Right kidney (tissue), 9 donors: ENCODE measurements at places on chromosomes 2 and 18.

GRCh38 chr2:39497082-39497801 lies 60.2 kb upstream of the MAP4K3 start:
- DNase-seq, result no peak

DNA sequence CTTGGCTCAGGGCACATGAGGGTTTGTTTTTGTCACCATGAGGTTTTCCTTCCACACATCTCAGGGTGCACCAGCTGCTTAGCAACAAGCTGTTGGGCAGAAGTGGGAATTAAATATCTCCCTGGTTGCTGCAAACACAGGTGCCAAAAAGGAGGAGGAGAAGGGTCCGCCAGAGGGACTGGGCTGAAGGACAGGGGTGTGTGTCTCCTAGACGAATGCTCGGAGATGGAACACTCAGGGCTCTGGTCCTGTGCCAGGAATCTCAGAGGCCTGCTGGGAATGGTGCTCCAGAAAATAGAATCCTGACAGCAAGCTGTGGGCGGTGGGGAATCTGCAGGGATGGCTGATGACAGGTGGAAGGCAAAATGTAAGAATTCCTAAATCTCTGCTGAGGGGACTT lies 94.5 kb downstream of the VSNL1 start:
- DNase-seq, result no peak

DNA sequence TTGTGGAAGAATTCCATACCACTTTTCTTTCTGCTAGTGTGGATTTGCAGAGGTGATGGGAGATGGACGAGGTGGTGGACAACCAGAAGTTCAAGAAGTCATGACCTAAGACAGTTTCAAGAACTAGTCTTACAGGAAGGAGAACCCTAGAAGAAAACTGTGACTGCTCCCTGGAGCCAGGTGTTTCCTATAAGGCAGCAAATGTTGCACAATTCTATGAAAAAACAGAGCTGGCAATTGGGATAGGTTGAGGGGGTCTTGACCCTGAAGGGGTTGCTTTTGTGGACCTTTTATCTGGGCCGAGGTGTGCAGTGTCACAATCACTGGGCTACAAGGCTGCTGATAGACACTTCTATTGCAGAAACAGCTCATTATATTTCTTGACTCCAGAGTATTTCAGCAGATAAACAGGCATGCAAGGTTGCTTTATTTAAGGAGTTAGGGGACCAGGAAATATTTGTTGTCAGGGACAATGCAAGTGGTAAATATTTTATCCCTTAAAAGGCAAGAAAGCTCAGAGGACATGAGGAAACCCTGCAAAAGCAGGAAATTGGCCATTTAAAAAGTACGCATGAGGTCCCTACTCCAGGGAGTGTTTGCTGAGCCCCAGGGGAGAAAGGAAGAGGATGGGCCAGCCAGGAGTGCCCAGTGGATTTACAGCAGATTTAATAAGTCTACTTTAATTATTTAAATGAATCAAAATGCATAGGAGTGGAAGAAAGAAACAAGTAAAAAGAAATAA lies 22.9 kb downstream of the APCDD1 start:
- no peak for DNase-seq

DNA sequence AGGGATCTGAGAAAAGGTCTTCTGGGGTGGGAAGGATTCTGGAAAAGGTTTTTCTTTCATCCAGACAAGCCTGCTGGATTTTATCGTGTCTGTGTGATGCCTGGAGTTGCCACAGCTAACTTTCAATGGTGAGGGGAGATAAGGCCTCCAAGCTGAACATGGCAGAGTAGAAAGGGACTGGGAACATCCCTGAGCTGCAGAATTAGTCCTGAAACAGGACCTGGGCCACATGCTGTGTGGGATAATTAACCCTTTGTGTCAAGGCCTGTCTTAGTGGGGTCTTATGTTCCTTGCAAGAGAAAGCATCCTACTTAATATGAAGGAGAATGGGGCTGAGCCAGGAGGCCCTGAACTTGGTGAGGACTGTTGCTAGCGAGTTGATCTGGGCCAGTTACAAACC lies 66.4 kb downstream of the VSNL1 start:
- DNase-seq, result no peak

- DNase-seq, result no peak
These were observed 74.2 kb upstream of the CELF4 start for GRCh38 chr18:37639846-37640245.

DNA sequence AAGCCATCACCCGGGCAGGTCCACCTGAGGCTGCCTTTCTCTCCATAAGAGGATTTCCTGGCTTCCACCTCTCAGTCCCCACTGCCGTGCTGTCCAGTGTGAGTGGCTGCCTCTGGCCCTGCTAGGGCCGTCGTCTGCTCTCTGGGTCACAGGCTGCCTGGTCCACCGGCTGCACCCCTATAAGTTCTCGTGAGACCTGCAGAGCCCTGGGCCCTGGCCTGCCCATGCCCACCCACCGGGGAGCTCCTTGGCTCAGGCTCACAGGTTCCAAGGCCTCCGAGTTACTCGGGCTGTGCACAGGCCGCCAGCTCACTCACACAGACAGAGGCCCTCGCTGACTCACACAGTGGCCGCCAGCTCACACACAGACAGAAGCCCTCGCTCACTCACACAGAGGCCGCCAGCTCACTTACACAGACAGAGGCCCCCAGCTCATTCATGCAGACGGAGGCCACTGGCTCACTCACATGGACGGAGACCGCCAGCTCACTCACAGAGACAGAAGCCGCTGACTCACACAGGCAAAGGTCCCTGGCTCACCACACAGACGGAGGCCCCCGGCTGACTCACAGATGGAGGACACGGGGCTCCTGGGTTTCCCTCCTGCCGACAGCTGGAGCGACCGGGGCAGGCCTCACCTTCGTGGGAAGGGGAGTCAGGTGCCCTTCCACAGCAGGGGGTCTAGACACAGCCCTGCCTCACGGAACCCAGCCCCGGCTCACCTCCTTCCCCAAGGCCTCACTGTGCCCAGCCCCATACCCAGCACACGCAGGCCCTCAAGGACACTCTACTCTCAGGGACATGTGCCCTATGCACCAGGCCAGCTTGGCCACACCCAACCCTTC lies 334.1 kb upstream of the MYT1L start:
- DNase-seq, result no peak

DNA sequence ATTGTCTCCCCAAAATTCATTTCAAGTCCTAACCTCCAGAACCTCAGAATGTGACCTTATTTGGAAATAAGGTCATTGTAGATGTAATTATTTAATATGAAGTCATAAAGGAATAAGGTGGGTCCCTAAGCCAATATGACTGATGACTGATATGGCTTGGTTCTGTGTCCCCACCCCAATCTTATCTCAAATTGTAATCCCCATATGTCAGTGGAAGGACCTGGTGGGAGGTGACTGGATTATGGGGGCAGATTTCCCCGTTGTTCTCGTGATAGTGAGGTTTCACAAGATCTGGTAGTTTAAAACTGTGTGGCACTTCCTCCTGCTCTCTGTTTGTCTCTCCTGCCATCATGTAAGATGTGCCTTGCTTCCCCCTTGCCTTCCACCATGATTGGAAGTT lies 43.0 kb upstream of the BCL11A start:
- no peak for DNase-seq

DNA sequence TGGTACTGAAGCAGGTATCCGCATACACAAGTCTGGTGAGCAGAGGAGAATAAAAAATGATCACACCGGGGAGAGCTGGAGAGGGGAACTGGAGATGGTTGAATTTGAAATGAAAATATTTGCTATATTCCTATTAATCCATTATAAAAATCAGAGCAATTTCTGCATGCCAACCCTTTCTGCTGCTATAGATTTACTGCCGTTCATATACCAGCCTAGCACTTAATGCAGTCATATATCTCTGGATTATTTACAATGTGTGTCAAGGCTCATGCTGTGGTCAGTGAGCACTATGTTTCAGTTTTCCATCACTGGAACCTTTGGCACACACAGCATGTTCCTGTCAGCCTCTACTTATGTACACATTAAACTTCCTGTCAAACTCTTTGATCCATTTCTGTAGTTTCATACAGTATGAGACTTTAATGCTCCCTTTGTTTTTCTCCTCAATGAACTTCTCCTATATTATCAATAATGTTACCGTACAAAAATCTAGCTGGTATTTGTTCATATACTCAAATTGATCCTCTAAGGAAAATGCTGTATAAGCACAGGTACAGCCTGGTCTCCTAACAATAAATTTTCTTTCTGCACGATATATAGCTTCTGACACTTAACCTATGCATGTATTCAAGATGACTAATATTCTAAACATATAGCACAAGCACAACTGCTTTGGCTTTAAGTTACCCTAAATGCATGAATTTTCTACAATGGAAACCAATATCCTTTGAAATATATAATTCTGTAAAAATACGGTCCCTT lies 36.7 kb downstream of the FANCL start:
- DNase-seq, result no peak

- DNase-seq, result peak; percentile 81
These were observed at the start of gene B4GALT6 for GRCh38 chr18:31684279-31685096. Gene B4GALT6 (minus strand): TSS chr18:31684581. CDS start chr18:31684426, 155 bp downstream.

DNA sequence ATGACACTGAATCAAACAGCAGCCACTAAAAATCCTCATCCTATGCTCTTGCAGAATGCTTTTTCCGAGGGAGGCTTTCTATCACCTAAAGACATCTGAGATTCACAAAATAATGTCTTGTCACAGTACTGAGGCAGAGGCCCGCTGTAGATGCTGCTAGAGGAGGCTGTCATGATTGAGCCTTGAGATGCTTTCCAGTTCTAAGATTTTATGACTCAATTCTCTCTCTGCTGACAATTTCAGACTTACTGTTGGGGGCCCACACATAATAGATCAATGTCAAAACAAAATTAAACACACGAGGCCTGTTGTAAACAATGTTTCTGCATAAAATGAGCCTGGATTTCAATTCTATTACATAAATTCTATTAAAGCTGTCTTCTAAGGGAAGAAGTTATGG lies 132.7 kb upstream of the ARL4C start:
- DNase-seq, result no peak

GRCh38 chr2:102618452-102619413 lies 620 bp upstream of the SLC9A2 start:
- peak; percentile 77 for DNase-seq

DNA sequence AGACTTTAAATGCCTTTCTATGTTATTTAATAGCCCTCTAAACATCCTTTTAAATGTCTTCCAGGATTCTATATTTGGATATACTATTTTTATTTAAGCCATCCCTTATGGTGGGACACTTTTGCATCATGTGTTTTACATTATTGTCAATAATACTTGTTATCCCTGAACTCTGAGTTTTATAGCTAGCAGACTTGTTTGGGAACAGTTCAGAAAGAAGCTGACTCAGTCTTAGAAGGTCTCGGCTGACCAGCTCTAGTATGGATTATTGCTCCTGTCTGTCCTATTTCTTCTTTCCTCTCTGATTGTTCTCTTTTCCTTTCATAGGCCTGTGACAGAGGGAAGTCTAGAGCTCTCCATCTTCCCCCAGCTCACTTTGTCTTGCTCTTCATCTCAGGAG lies 77.3 kb upstream of the CXCR4 start:
- no peak for DNase-seq
